Activated CD4-positive, alpha-beta T cell treated with anti-CD3 and anti-CD28 coated beads, Interleukin-2, Interleukin-6, amounts not matched to agents 100 ng/mL and 50 ng/mL, durations not matched to agents 16 hours and 8 hours (primary cell): ENCODE measurements at places on chromosomes 7 and 10.

DNA sequence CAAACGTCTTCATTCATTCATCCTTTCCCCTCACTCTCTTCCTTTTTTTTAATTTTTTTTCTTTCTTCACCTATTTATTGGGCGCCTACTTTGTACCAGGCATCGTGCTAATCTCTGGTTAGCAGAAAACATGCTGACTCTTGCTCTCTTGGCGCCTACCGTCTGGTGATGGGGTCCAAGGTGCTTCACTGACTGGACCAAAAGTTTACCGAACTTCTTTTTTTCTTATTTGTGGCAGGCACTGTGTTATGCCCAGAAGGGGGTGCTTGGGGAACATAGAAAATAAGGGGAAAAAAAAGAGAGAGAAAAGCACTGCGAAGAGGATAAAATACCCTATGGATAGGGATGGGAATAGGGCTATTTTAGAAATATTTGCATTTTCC is 505 bp upstream of the FAM204A start:
- no peak for DNase-seq

DNA sequence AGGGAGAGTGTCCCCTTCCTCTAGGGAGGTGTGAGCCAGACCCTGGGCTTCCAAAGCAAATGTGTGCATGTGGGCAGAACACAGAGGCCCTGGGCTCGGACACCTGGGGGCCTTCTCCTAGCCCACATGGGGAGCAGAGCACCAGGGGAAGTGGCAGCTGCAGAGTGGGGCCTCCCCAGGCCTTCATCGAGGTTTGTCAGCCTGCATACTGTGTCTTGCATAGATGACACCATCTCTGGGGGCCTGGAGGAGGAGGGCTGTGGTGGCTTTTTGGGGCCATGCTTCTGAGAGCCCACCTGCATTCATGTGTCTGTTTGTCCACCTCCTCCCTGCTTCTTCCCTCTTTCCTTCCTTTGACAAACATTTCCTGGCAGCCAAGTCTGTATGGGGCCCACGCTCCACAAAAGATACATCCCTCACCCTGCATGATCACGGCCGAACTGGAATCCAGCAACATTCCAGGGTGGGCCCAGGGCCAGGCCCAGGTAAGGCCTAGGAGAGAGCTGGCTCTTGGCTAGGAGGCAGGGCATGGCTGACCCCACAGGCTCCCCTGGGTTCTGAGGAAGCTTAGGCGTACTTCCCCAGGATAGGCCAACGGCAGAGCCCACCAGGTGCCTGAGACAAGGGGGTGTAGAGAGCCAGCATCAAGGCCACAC is 79.2 kb downstream of the ZMIZ1 start:
- no peak for DNase-seq

GRCh38 chr7:12210179-12211053 is 678 bp upstream of the TMEM106B start:
- DNase-seq: no peak

GRCh38 chr7:69564454-69565417 is 33.5 kb upstream of the AUTS2 start:
- DNase-seq: no peak

GRCh38 chr10:44805466-44806210 is 105.5 kb upstream of the TMEM72 start:
- DNase-seq: no peak

GRCh38 chr7:31299336-31299735 is 41.2 kb downstream of the NEUROD6 start:
- no peak for DNase-seq

DNA sequence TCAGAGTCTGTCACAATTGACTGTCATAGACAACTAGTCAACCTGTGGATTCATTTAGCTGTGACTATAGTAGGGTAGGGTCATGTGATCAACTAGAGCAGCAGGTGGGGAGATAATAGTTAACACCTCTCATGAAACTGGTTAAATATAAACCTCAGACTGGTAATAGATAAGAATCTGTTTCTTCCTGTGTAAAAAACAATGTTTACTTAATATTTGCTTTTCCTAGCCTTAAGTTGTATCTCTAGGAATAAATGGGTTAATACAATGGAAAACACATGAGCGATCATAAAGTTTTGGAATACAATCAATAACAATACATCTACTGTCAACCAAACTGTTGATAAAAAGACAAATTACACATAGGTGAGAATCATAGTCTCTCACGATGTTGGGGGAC is 43.4 kb upstream of the ITGB8 start:
- DNase-seq: no peak

- DNase-seq: no peak
These were observed 34.5 kb upstream of the PDZD8 start for GRCh38 chr10:117409549-117410305.

DNA sequence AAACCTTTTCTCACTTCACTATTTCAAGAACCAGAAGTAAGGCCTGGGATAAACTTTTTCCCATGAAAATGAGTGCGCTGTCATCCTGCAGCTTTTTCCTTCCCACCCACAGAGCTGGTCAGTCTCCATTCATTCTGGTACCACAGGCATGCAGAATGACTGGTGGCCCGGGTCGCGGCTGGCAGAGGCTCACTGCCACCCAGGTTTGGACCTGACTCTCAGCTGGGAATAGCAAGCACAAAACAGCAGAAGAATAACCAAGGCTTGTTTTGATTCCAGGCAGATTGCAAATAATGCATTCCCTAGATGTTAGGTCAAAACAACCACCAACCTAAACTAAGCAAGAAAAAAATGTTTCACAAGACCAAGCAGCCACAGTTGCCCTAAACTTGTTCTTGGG is 190.5 kb upstream of the NRP1 start:
- DNase-seq: no peak

DNA sequence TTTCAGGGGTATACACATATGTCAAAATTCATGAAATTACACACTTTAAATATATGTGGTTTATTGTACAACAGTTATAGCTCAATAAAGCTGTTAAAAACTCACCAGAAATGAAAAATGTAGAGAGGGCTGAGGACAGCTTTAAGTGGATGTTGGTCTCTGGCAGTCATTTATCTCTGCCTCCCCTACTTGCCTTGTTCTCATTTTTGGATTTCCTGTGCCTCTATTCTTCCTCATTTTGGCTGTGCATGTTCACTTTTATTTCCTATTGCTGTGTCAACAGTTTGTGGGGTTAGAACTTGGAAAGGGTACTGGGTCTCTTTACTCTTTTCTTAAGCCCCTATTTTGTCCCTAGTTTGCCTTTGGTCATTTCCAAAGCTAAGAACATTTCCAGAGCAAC is 18.6 kb upstream of the MEST start:
- DNase-seq: no peak

GRCh38 chr10:74383642-74384041 is 232.6 kb downstream of the ADK start:
- no peak for DNase-seq

DNA sequence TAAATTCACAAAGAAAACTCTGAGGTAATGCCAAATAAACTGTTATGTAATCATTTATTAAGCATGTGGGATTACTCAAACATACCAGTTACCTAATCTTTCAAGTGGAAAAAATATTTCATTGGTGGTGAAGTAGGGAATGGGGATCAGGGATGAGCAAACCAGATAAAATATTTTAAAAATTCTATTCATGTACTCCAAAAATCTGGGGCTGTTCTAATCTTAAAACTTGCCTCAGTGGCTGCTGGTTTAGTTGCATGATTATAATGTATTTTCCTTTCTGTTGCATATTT is 19.5 kb downstream of the LMOD2 start:
- DNase-seq: no peak

DNA sequence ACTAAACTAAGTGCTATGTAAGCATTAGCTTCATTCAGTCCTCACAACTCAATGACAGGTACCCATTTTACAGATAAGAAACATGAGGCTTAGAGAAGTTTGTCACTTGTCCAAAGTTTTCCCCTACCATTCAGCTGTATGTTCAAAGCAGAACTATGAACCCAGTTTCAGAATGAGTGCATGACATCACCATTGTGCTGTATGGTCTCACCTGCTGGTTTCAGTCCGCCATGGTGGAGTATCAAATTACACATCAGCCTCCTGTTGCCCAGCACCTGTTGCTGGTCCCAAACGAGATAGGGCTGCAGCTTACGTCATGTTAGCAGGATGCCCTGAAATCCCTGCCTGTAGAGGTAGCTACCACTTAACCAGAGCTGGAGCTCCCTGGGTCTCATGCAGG is 95.0 kb downstream of the DYNC1I1 start:
- DNase-seq: peak; percentile 33

DNA sequence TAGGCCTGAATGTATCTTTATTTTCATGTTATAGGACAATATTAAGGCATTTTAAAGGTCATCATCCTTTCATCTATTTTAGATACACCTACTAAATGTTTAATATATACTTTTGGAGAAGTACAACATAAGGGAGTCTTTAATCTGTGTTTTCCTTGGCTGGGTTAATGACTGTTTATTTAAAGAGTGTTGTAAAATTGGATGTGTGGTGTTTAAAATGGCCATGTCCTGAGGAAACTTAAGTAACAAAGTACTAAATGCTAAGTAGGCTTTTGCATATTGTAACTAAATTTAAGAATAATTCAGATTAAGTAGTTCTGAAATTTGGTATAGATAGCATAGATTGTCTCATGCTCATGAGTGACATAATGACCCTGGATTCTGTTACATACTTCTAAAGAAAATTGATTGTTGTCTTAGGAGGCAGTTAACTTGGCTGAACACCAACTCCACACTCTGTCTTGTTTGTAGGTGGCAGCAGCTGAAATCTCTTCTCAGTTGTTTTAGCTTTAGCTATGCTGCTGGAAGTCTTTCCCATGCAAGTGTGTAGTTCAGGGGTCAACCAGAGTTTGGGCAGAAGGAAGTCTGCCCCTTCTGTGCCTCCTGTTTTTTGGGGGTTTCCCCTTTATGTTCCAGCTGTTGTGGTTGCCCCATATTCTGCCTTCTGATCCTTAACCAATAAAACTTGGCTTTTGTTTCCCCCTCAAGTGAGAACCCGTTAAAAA is 29.2 kb downstream of the DLD start:
- DNase-seq: no peak

GRCh38 chr10:124294811-124295770 is 123.6 kb downstream of the OAT start:
- no peak for DNase-seq
